ENCODE measurements at places on chromosomes 7 and 10.

DNA sequence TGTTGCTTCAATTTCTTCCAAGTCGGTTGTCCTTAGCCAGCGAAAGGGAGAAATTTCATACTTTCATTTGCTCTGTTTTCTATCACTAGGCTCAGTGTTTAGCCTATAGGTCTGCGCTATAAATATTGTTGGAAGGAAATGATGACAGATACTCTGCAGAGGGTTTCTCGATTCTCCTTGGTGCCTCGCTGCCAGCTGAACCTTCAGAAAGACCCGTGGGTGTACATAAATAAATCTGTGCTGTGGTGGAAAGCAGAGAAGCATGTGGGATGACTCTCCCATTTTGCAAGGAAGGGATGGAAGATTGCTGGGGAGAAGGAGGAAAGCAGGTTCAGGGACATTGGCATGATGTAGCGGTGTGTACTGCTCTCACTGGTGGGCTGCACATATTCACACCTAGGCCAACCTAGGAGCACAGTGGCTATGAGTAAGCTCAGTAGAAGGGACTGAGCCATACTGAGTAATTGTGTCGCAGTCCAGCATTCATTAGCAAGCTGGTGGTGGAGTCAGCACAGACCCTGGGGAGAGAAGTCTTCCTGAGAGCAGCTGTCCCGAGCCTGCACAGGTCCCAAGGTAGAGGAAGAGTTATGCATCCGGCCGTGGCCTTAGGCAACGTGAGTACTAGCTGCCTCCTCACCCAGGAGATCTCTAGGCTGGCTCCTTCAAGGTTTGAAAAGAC lies 50.5 kb downstream of the PNLIPRP3 start:
- DNase-seq = no peak

DNA sequence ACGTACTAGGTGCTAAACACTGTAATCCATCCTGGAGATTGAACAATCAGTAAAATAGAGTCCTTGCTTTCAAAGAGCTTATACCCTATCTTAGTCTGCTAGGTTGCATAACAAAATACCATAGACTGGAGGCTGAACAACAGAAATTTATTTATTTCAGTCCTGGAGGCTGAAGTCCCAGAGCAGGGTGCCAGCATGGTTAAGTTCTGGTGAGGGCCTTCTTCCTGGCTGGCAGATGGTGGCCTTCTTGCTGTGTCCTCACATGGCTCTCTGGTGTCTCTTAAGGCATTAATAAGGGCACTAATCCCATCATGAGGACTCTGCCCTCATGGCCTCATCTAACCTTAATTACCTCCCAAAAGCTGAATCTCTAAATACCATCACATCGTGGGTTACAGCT lies 43.1 kb upstream of the ICA1 start:
- no peak for DNase-seq

GRCh38 chr7:158112571-158113320 lies 474.9 kb downstream of the PTPRN2 start:
- DNase-seq = no peak

GRCh38 chr10:110093722-110094121 lies 85.9 kb downstream of the ADD3 start:
- no peak for DNase-seq

DNA sequence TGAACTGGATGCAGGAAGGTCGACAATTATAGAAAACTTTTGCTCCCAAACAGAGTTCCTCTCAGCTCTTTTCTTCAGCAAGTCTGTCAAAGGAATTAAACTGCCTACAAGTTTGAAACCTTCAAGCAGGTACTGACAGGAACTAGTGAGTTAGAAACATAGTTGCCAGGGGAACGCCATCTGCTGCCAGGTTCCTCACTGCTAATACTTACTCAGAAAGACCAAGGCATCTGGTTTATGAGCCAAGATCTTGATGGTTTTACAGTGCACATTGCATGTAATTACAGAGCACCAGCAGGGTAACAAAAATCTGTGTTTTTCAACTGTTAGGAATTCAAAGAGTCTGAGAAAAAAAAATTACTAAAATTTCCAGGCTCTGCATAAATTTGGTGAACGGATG lies 300.0 kb upstream of the NRG3 start:
- DNase-seq = no peak

DNA sequence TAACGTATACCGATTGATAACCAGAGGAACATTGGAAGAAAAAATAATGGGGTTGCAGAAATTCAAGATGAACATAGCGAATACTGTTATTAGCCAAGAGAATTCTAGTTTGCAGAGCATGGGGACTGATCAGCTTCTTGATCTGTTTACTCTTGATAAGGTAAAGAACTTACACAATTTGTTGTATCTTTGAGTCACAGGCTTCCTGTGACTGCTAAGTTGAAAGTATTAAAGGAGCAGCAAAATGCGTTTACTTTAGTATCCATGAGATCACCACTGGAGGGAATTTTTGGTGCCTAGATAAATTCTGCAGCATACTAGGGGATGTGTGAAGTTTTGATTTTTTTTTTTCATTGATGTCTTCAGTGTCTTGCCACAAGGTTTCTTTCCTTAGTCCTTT lies 103.6 kb downstream of the BTAF1 start:
- DNase-seq = no peak

DNA sequence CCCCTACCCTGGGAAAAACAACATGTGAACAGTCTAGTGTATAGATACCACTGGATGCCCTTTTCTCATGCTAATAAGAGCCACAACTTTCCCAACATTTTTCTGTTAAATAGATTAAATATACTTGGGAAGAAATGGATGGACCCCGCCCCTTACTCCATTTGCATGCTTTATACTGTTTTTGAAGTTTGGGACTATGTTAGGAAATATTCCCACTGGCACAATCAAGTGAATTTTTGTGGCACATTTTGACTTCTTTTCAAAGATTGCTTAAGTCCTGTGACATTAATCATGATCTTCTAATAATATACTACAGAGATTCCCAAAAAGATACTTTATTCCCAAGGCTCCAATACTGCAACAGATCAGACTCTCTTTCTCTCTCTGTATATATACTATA lies 216.6 kb downstream of the TWIST1 start:
- no peak for DNase-seq

GRCh38 chr7:128053023-128053422 lies 21.8 kb upstream of the LRRC4 start:
- DNase-seq = no peak

GRCh38 chr7:131221061-131221460 lies 106.6 kb upstream of the MKLN1 start:
- DNase-seq = no peak

DNA sequence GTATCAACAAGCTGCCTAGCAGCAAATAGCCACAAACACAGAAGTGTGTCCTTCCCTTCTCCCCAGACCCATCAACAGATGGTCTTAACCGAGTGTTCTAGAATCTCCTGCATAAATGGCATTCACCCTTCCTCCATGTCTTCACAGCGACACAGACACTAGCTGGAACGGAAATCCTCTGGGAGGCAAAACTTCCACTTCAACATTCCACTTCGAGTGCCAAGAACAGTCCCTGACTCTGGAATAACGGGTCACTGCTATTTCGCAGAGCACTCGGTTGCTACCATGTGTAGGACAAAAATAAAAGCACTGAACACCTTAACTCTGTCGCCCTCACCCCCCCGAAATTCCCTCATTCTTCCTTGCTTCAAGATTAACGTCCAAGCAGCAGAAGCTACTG lies 65.1 kb downstream of the SFMBT2 start:
- no peak for DNase-seq

DNA sequence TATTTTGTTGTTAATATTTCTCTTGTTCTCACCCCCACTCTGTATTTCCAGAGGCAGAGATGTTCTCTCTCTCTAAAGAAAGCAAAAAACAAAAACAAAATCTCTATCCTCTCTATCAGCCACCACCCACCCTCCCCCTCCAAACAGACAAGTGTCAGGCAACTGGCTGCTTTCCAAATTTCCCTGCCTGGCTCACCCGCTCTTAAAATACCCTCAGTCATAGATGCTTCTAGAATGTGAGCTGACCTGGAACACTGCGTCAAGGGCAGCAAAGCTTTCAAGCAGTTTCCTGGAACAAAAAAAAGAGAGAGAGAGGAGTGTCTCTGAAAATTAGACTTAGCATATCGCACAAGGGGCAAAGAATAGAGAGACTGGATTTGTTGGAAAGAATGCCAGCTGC lies 341.0 kb upstream of the ZMIZ1 start:
- DNase-seq = no peak

DNA sequence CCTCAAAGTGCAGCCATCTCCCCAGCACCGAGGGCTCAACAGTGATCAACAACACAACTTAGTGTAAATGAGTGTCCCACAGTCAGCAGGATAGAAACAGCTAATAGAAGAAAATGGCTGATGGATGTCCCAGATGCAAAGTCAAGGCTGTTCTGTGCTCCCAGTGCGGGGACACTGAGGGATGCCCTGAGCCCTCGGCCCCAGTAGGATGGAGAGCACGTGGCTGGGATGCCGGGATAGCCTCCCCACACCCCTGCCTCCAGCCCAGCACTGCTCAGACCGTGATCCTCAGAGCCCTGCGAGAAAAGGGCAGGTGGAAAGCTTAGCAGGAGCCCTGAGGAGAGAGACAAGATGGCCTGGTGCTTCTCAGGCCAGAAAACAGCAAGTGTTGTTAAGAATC lies 243.9 kb upstream of the TCERG1L start:
- DNase-seq = no peak

DNA sequence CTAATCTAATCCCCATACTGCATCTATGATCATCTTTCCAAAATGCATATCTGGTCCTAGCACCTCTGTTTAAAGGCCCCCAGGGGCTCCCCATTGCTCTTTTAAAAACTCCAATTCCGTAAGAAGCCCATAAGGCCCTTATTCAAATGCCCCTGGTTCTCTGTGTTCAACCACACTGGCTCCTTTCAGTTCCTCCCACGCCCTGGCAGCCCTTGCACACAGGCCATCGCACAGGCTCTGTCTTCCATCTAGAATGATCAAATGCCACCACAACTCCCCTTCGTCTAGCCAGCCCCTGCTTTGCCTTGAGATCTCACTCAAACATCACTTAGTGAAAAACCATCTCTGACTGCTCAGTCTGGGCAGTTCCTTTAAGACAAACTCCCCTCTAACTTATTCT lies 112.9 kb upstream of the LYZL2 start:
- DNase-seq = no peak

DNA sequence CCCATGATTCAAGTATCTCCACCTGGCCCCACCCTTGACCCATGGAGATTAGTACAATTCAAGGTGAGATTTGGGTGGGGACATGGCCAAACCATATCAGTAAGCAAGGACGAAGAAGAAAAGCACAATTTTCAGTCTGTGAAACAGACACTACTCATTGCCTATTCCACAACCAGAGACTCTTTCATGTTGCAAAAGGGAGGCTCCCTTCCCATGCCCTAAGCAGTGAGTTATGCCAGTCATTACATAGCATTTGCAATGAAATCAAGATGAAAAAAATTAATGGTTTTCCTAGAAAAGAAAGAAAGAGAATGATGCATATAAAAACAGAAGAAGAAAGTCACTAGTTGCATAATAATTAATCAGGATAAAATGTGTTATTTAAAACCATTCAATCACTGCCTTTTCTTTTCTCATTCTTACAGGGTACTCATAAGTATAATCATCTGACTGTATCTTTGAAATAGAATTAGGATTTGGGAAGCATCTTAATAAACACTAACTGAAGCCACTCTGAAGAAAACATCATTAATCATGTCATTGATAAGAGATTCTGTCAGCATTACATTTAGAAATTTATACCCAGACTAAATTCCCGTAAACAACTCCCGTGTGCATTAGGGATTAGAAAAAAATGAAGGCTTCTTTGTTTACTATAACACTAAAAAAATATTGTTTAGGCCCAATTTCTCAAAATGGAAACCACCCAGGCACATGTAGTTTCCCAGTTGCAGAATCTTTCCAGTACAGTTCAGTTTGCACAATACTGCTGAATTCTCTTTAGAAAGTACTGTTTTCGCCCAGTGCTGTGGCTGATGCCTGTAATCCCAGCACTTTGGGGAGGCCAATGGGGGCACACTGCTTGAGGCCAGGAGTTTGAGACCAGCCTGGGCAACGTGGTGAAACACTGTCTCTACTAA lies 9.1 kb downstream of the PRPS1L1 start:
- no peak for DNase-seq

DNA sequence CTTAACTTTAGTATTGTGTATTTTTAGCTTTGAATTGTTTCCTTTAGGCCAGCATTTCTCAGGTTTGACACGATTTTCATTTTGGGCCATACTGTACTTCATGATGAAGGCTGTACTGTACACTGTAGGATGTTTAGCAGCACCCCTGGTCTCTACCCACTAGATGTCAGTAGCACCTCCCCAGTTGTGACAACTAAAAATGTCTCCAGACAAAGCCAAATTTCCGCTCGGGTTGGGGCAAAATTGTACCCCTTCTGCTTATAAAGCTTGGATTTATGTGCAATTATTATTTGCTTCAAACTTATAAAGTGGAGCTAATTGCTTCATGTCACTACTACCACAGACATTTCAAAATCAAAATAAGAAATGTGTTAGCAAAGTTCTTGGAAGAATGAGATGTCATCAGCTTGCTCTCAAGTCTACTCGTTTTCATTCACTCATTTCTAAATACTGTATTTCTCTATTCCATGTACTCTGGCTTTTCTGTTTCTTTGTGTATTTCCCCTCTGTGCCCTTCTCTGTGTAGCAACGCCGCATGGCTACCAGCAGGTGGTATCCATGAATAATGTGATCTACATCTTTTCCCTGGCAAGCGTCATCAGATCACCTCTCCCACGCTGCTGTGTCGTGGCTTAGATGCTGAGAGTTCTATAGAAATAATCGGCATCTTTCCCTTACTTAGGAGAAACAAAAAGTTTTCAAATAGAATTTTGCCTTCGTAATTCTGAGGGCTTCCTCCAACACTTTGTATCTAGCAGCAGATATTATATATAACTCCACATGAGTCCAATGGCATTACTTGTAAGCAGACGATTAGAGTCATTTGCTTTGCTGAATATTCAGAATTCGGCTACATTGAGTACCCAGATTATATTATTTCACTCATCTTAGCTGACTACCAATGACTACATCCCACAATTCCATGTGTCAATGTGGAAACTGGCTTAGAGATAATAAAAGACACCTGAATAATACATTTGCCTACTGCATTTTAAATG lies 47.8 kb upstream of the CALCR start:
- no peak for DNase-seq

DNA sequence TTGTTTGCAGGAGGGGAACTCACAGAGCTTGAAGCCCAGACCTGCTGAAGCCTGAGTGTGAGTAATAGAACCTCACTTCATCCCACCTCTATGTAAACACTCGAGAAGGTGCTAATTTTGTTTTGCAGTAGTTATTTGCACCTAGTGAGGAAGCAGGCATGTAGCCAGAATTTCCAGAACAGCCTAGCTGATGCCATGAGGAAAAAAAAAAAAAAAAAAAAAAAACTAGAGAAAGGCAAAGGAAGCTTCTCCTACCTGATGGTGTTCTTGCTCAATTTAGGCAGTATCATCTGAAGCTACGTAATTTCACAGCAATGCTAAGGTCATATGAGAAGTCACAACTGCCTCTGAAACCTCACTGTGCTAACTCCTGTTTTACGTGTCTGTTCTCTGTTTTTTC lies 13.6 kb upstream of the GPR37 start:
- DNase-seq = no peak
